ENCODE measurements at places on chromosomes 16 and 17.

GRCh38 chr16:11058832-11059231 is 114.5 kb downstream of the CLEC16A start:
- no peak overlapping the region for H3K27ac ChIP-seq
- H3K36me3 ChIP-seq = peaks cover 7% of the 10 kb centered on the region
- no peak overlapping the region for H3K4me3 ChIP-seq

- H3K4me1 ChIP-seq = peaks cover 14% of the 10 kb centered on the region
- H3K36me3 ChIP-seq = peaks cover 6% of the 10 kb centered on the region
- peak overlapping the region; percentile 64 for H3K27ac ChIP-seq
- no peaks in the 10 kb centered on the region for H3K27me3 ChIP-seq
- DNase-seq = peak; percentile 8
- H3K4me3 ChIP-seq = peak overlapping the region; percentile 47
These were observed 42.4 kb upstream of the AKTIP start for GRCh38 chr16:53545433-53545832.

DNA sequence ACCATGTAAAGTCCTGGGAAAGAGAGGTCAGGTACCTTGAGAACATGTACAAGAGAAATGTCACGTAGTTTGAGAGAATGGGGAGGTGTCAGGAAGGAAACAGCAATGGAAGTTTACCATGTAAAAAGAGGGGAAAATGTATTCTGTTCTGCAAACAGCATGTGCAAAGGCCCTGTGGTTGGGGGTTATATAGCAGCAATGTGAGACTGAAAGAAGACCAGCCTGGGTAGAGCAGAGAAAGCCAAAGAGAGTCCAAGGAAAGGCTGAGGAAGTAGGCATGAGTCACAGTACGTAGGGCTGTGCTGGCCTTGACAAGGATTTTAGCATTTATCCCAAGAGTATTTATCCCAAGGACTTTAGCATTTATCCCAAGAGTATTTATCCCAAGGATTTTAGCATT is 141.3 kb upstream of the CACNG3 start:
- H3K36me3 ChIP-seq = peaks cover 29% of the 10 kb centered on the region
- no peak for DNase-seq
- no peaks in the 10 kb centered on the region for H3K4me1 ChIP-seq
- no peaks in the 10 kb centered on the region for H3K27me3 ChIP-seq
- no peak overlapping the region for H3K4me3 ChIP-seq

GRCh38 chr16:47627085-47627639 is 166.0 kb downstream of the PHKB start:
- H3K36me3 ChIP-seq = no peaks in the 10 kb centered on the region
- no peak overlapping the region for H3K4me3 ChIP-seq
- peaks cover 4% of the 10 kb centered on the region for H3K4me1 ChIP-seq

DNA sequence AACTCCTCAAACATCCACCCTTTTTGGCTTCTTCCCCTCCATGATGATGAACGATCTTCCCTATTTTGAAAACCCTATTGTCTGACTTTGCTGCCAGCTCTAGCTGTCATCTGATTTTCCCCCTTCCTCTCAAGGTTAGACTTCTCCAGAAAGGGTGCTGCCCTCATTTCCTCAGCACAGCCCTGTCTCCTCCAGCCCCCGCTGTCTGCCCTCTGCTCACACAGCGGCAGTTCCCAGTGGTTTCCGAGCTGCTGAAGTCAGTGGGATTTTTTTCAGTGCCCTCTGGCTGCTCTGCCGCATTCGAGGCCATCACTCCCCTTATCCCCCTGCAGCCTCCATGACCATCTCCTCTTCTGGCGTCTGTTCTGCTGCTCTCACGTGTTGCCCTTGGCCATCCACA is 26.6 kb upstream of the C17orf107 start:
- no peak overlapping the region for H3K27ac ChIP-seq
- H3K27me3 ChIP-seq = no peaks in the 10 kb centered on the region
- H3K36me3 ChIP-seq = peaks cover 30% of the 10 kb centered on the region

GRCh38 chr17:44262654-44263225 is 5.2 kb downstream of the SLC4A1 start:
- H3K27ac ChIP-seq = no peak overlapping the region
- no peak overlapping the region for H3K4me3 ChIP-seq
- H3K27me3 ChIP-seq = no peaks in the 10 kb centered on the region

DNA sequence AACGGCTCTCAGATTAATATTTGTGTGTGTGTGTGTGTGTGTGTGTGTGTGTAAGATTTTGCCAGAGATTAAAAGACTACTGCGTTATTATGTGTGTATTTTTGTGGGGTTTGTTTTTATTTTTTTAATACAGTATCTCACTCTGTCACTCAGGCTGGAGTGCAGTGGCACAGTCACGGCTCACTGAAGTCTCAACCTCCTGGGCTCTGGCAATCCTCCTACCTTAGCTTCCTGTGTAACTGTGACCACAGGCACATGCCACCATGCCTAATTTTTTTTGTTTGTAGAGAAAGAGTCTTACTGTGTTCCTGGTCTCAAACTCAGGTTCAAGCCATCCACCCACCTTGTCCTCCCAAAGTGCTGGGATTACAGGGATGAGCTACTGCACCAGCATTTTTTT is 87.2 kb downstream of the CYB561 start:
- no peaks in the 10 kb centered on the region for H3K36me3 ChIP-seq
- H3K27me3 ChIP-seq = no peaks in the 10 kb centered on the region
- no peak overlapping the region for H3K4me3 ChIP-seq
- no peaks in the 10 kb centered on the region for H3K4me1 ChIP-seq

DNA sequence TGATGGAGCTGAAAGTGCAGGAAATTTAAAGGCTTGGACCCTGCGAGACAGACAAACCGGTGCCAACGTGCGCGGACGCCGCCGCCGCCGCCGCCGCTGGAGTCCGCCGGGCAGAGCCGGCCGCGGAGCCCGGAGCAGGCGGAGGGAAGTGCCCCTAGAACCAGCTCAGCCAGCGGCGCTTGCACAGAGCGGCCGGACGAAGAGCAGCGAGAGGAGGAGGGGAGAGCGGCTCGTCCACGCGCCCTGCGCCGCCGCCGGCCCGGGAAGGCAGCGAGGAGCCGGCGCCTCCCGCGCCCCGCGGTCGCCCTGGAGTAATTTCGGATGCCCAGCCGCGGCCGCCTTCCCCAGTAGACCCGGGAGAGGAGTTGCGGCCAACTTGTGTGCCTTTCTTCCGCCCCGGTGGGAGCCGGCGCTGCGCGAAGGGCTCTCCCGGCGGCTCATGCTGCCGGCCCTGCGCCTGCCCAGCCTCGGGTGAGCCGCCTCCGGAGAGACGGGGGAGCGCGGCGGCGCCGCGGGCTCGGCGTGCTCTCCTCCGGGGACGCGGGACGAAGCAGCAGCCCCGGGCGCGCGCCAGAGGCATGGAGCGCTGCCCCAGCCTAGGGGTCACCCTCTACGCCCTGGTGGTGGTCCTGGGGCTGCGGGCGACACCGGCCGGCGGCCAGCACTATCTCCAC is at the start of gene NOG:
TSS of gene NOG (plus strand) at position 54 of the 674 bp plus-strand sequence. CDS start at position 579, 525 bp downstream.
- peaks cover 68% of the 10 kb centered on the region for H3K27me3 ChIP-seq
- no peaks in the 10 kb centered on the region for H3K36me3 ChIP-seq
- peak within 1 kb of the TSS; percentile 75 for H3K4me3 ChIP-seq
- peaks cover 26% of the 10 kb centered on the region for H3K4me1 ChIP-seq

DNA sequence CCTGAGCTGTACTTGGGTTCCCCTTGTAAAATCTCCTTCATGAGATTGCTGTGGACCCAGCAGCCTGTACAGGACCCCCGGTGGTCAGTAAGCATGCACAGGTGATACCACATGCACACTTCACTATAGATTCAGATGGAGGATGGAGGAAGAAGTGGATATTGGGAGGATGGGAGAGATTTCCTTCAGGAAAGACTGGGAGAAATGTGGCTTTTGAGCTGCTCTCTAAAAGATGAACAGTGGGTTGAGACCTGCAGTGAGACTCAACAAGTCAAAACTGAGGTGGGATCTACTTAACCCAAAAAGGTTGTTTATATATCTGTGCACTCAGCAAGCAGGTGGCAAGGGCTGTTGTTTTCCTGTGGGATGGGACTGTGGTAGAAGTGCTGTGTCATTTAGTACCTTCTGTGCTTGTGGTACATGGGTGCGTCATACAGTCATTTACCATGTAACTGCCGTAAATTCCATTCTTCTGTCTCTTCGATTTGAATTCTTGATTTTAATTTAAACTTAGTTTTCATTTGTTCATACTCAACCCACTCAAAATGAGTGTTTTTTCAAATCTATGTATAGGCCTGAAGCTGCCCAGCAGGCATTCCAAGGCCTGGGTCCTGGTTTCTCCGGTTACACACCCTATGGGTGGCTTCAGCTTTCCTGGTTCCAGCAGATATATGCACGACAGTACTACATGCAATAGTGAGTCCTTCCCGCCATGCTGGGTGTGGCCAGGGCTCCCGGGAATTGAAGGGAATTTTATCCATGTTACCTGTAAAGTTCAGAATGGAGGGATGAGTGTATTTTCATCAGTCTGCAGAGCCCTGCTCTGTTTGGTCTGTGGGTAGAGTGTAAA is 6.9 kb downstream of the HERPUD1 start:
- peak; percentile 30 for DNase-seq
- peaks cover 98% of the 10 kb centered on the region for H3K36me3 ChIP-seq
- peak overlapping the region; percentile 79 for H3K4me3 ChIP-seq
- peak overlapping the region; percentile 95 for H3K27ac ChIP-seq

GRCh38 chr16:4888428-4889135 is 41.3 kb downstream of the UBN1 start:
- no peak for DNase-seq
- peaks cover 10% of the 10 kb centered on the region for H3K36me3 ChIP-seq
